ENCODE measurements at places on chromosomes 6 and 20.

GRCh38 chr6:100115407-100116101 lies 121.5 kb upstream of the MCHR2 start:
- no peak for DNase-seq

- DNase-seq = no peak
Measured at GRCh38 chr6:29011276-29011734, 6.2 kb upstream of the ZNF311 start.

- no peak for DNase-seq
Measured at GRCh38 chr6:75283907-75284631, 523 bp downstream of the TMEM30A start.

DNA sequence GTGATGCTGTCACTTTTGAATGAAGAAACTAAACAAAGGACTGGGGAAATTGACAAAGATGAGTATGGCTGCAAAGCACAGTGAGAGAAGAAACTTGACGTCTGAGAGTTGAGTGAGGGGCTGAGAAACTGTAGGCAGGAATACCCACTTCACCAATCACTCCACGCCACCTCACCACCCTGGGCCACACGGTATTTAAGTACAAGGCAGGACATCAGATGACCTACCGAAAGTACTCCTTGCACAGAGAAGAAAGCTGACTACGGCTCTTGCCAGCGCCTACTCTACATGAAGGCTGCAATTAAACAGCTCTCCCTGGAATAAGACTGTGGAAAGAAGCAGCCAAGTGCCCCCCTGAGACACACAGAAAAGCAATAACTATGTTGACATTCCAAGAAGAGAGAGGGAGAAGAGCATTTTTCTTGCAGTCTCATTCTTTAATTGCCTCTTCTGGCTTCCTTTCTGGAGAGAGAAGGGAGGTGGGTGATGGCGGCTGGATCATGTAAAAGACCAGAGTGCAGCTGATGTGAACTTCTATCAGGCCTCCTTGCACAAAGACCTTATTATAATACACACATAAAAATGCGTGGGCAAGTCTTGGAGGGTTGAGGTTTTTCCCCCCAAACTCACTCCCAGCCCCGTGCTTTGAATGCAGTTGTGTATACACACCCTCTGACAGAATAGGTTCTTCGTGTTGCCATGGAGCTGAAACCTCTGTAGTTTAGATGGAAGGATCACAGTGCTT lies 44.6 kb downstream of the HIVEP2 start:
- no peak for DNase-seq

GRCh38 chr6:32367644-32368043 lies 4.1 kb downstream of the TSBP1 start:
- no peak for DNase-seq

Data from NCI-H510A treated with DMSO at 0.1 percent for 48 hours (cell line).